IPS DF 6.9 (cell line): ENCODE measurements at places on chromosomes 2 and 18.

- no peaks in the 10 kb centered on the region for H3K4me1 ChIP-seq
- H3K4me3 ChIP-seq, result no peak overlapping the region
- DNase-seq, result no peak
These were observed 212.3 kb upstream of the TRIB2 start for GRCh38 chr2:12504443-12504842.

GRCh38 chr2:96087130-96087529 is 29.2 kb downstream of the ADRA2B start:
- H3K27me3 ChIP-seq, result no peaks in the 10 kb centered on the region
- no peak overlapping the region for H3K4me3 ChIP-seq
- no peak overlapping the region for H3K27ac ChIP-seq
- H3K36me3 ChIP-seq, result no peaks in the 10 kb centered on the region
- DNase-seq, result no peak

GRCh38 chr2:108330979-108331378 is 42.3 kb downstream of the SULT1C2 start:
- no peaks in the 10 kb centered on the region for H3K27me3 ChIP-seq
- H3K27ac ChIP-seq, result no peak overlapping the region
- no peaks in the 10 kb centered on the region for H3K36me3 ChIP-seq

- no peak for DNase-seq
- no peak overlapping the region for H3K27ac ChIP-seq
- H3K4me1 ChIP-seq, result 0 out of 2 replicates have a peak, but pooled peaks cover 2% of the 10 kb centered on the region
- no peaks in the 10 kb centered on the region for H3K36me3 ChIP-seq
These were observed 5.7 kb upstream of the KLHL29 start for GRCh38 chr2:23379220-23379695.

- peak overlapping the region; percentile 5 for H3K27ac ChIP-seq
- H3K27me3 ChIP-seq, result no peaks in the 10 kb centered on the region
- peaks cover 14% of the 10 kb centered on the region for H3K4me1 ChIP-seq
- no peaks in the 10 kb centered on the region for H3K36me3 ChIP-seq
These were observed 16.2 kb upstream of the TEX44 start for GRCh38 chr2:231576465-231576864.

GRCh38 chr2:68272246-68272994 is 20.1 kb upstream of the PPP3R1 start:
- H3K36me3 ChIP-seq, result no peaks in the 10 kb centered on the region
- H3K4me1 ChIP-seq, result no peaks in the 10 kb centered on the region
- no peak overlapping the region for H3K4me3 ChIP-seq
- DNase-seq, result no peak
- H3K27ac ChIP-seq, result no peak overlapping the region

GRCh38 chr2:126358122-126358521 is 297.8 kb upstream of the GYPC start:
- no peaks in the 10 kb centered on the region for H3K4me1 ChIP-seq
- H3K36me3 ChIP-seq, result no peaks in the 10 kb centered on the region
- no peak overlapping the region for H3K4me3 ChIP-seq
- H3K27ac ChIP-seq, result no peak overlapping the region

GRCh38 chr2:209549589-209549988 is 125.7 kb downstream of the MAP2 start:
- H3K36me3 ChIP-seq, result no peaks in the 10 kb centered on the region
- H3K27me3 ChIP-seq, result no peaks in the 10 kb centered on the region
- H3K27ac ChIP-seq, result no peak overlapping the region
- H3K4me1 ChIP-seq, result no peaks in the 10 kb centered on the region
- no peak for DNase-seq
- no peak overlapping the region for H3K4me3 ChIP-seq

DNA sequence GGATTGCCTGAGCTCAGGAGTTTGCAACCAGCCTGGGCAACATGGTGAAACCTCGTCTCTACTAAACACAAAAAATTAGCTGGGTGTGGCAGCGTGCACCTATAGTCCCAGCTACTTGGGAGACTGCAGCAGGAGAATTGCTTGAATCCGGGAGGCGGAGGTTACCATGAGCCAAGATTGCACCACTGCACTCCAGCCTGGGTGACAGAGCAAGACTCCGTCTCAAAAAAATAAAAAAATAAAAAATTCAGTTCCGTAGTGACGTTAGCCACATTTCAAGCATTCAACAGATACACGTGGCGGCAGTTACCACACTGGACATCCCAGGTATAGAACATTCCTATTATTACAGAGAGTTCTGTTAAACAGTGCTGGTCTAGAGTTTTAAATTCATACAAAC is 4.5 kb downstream of the KANSL3 start:
- 0 out of 2 replicates have a peak, but pooled peaks cover 3% of the 10 kb centered on the region for H3K4me1 ChIP-seq
- DNase-seq, result no peak
- no peak overlapping the region for H3K27ac ChIP-seq
- no peak overlapping the region for H3K4me3 ChIP-seq
- H3K36me3 ChIP-seq, result 0 out of 2 replicates have a peak, but pooled peaks cover 5% of the 10 kb centered on the region

GRCh38 chr18:25180973-25181548 is 170.9 kb downstream of the ZNF521 start:
- no peak overlapping the region for H3K27ac ChIP-seq
- no peak overlapping the region for H3K4me3 ChIP-seq
- H3K36me3 ChIP-seq, result no peaks in the 10 kb centered on the region
- H3K27me3 ChIP-seq, result no peaks in the 10 kb centered on the region

GRCh38 chr2:12816379-12817306 is 99.9 kb downstream of the TRIB2 start:
- no peak overlapping the region for H3K4me3 ChIP-seq
- H3K27ac ChIP-seq, result no peak overlapping the region
- H3K36me3 ChIP-seq, result no peaks in the 10 kb centered on the region

- peaks cover 6% of the 10 kb centered on the region for H3K4me1 ChIP-seq
- no peak overlapping the region for H3K4me3 ChIP-seq
- DNase-seq, result no peak
These were observed 50.6 kb downstream of the STK39 start for GRCh38 chr2:168196764-168197180.

DNA sequence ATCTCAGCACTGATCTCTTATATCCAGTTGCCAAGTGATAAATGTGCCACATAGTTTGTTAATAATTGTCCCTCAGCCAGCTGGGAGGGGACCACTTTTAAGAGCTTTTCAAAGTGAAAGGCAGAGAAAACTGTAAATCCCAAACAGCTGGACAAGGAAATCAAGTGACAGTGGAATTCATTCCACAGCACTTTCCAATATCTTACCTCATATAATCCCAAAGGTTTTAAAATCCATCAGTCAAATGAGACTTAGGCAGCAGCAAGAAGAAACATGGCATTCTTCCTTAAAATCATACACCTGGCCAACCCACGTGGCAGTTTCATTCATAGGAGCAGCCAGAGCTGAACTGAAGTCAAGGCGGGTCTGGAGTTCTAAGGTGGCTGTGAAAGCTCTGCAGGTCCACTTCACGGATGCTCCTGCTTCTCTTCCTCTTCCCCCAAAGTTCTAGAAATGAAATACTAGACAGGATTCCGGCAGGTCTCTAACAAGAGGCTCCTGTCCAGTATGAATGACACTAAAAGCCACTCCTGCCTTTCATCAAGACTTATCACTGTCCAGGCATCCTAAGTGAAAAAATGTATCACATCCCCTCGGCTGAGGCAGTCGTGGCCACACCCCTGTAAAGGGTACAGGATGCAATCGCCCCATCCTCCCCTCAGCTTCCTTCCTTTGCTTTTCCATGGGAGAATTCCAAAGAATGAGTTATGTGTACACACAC is 190.4 kb upstream of the STK17B start:
- no peak overlapping the region for H3K4me3 ChIP-seq
- DNase-seq, result no peak
- H3K4me1 ChIP-seq, result no peaks in the 10 kb centered on the region
- H3K36me3 ChIP-seq, result no peaks in the 10 kb centered on the region

- no peak overlapping the region for H3K4me3 ChIP-seq
- H3K27ac ChIP-seq, result no peak overlapping the region
- H3K27me3 ChIP-seq, result no peaks in the 10 kb centered on the region
- no peaks in the 10 kb centered on the region for H3K36me3 ChIP-seq
- DNase-seq, result no peak
These were observed 248.7 kb downstream of the ZNF385B start for GRCh38 chr2:179612591-179613298.

GRCh38 chr2:150007815-150008430 is 420.3 kb upstream of the MMADHC start:
- no peak overlapping the region for H3K4me3 ChIP-seq
- H3K4me1 ChIP-seq, result no peaks in the 10 kb centered on the region
- H3K36me3 ChIP-seq, result no peaks in the 10 kb centered on the region
- H3K27ac ChIP-seq, result no peak overlapping the region

- no peaks in the 10 kb centered on the region for H3K36me3 ChIP-seq
- no peak for DNase-seq
- H3K27ac ChIP-seq, result no peak overlapping the region
- H3K4me3 ChIP-seq, result no peak overlapping the region
These were observed 927.3 kb upstream of the ACVR2A start for GRCh38 chr2:146917431-146918042.

DNA sequence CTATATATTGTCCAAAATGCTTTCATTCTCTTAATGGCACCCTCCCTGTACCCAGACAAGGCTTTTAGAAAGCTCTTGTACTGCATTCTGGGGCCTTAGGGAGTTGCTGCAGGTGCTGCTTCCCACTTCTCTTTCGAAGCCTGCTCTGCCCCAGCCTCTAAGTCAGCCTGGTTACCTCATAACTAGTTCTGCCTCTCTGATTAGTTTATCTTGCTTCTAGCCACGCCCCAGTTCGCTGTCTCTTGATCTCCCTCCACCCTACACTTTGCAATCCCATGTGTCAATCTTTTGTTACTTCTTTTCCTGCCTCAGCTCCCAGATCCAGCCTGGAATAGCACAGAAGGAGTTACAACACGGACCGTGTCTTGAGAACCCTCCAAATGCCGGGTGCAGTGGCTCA is 13.8 kb upstream of the NCOA1 start:
- no peaks in the 10 kb centered on the region for H3K4me1 ChIP-seq
- H3K27ac ChIP-seq, result no peak overlapping the region
- no peak for DNase-seq
- no peaks in the 10 kb centered on the region for H3K36me3 ChIP-seq
- H3K27me3 ChIP-seq, result no peaks in the 10 kb centered on the region

- no peaks in the 10 kb centered on the region for H3K36me3 ChIP-seq
- no peak for DNase-seq
- no peaks in the 10 kb centered on the region for H3K27me3 ChIP-seq
- no peaks in the 10 kb centered on the region for H3K4me1 ChIP-seq
- H3K27ac ChIP-seq, result no peak overlapping the region
These were observed 197.6 kb downstream of the BCL11A start for GRCh38 chr2:60355849-60356261.

DNA sequence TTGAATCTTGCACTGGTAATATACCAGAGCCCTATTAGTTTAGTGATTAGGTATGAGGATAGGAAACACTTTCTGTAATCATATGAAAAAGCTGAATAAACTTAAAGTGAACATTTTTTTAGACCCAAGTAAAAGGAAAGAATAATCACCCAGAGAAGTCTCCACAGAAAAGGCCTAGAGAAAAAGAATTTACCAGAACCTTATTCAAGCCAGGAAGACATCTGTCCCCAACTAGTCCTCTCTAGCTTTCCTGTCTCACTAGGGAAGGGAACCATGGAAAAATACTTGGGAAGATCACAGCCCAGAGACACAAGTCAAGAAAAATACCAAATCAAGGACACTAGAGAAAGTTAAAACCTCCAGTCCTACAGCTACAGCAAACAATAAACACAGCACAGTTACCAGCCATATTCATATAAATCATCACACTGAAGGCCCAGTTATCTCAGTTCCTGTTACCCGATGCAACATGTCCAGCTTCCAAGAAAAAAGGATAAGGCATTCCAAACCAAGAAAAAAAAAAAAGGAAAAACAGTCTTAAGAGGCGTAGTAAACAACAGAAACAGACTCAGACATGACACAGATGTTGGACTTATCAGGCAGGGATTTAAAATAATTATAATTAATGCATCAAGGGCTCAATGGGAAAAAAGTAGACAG is 461.5 kb downstream of the IRS1 start:
- no peak for DNase-seq
- no peak overlapping the region for H3K27ac ChIP-seq
- no peaks in the 10 kb centered on the region for H3K27me3 ChIP-seq
- H3K4me3 ChIP-seq, result no peak overlapping the region
- no peaks in the 10 kb centered on the region for H3K36me3 ChIP-seq

DNA sequence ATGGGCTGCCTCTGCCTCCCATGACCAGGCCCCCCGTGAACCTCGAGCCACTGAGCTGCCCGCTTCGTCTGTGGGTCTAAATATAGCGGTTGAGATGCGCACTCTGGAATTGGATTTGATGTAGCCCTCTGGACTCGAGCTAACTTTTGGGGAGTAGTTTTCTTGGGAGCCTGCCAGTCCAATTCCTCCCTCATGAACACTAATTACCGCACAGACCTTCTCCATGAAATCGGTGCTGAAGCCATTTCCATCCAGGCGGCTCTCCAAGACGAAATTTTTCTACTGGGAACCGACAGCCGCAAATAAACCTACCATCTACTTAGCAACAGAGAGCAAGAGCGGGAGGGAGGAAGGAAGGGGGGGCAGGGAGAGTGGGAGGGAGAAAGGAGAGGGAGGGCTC is 63.6 kb downstream of the CELF4 start:
- no peaks in the 10 kb centered on the region for H3K36me3 ChIP-seq
- H3K4me3 ChIP-seq, result no peak overlapping the region
- no peak for DNase-seq
- H3K27ac ChIP-seq, result no peak overlapping the region
- peaks cover 3% of the 10 kb centered on the region; the same call in 1 of the 2 replicates for H3K4me1 ChIP-seq

- H3K4me1 ChIP-seq, result peaks cover 1% of the 10 kb centered on the region; the same call in 1 of the 2 replicates
- no peak overlapping the region for H3K27ac ChIP-seq
- no peak for DNase-seq
- H3K36me3 ChIP-seq, result no peaks in the 10 kb centered on the region
These were observed 27.0 kb downstream of the MAPRE3 start for GRCh38 chr2:26997394-26997793.
